ENCODE measurements at places on chromosomes 6 and 20. TPM values are rescaled to one million over a fixed set of nuclear protein-coding genes. Genes with fewer than 3 reads are reported as not detected.

DNA sequence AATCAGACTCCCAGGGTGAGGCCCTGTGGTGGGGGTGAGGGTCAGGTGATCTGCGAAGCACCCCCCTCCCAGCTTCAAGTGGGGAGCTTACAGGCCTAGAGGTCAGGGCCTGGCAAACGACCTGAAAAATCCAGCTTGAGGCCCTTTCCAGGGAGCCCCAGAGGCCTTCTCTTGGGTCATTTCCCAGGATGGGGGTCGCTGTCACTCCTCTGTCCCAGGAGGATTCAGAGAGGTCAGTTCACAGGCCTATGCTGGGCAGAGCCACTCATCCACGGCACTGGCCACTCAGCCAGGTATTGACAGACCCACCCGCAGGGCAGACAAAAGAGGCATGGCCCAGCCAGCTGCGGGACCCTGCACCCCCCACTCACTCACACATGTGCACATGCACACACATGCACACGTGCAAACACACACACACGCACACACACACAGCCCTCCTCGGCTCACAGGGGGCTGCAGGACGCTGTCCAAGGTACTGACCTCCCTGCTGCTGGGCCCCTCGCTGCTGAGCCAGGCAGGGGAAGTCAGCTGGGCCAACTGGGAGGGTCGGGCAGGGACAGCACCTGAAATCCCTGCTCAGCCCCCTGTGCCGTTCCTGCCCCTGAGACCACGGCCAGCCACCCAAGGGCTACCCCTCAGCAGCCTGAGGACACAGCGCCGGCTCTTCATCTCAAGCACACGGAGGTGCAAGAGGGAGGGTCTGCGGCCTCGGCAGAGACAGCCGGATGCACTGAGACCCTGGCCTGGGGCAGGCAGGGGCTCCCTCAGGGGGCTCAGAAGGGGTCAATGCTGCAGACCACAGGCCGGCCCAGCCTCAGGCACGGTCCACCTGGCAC is 113.8 kb downstream of the TAF4 start:
- peak; percentile 32 for DNase-seq

GRCh38 chr20:31566319-31566657 is 38.8 kb upstream of the ID1 start:
- no peak for DNase-seq

Gene CASS4
- total RNA-seq, result 2.2 TPM

Gene RAE1
- 28.4 TPM for total RNA-seq

Gene POPDC3
- total RNA-seq, result 1.7 TPM

Data from umbilical cord (tissue), 2 donors.